ENCODE measurements at places on chromosomes 6 and 20.

GRCh38 chr6:101605874-101606273 lies 212.4 kb downstream of the GRIK2 start:
- no peak for DNase-seq

DNA sequence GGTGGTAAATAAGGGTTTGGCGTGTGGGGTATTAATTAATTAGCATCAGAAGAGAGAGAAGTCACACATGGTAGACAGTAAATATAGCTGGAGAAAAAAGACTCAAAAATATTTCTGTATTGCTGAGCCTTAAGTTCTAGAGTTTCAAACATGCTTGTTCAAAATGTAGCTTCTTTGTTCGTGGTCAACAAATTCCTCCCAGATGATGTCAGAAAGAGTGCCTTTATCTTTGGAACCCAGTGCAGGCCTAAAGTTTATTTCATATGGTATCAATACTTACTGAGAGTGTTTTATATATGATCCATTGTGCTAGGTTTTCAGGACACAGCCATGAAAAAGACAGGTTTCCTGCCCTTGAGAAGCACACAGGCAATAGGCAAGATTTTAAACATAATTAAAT lies 18.3 kb downstream of the MARCKS start:
- DNase-seq = no peak

DNA sequence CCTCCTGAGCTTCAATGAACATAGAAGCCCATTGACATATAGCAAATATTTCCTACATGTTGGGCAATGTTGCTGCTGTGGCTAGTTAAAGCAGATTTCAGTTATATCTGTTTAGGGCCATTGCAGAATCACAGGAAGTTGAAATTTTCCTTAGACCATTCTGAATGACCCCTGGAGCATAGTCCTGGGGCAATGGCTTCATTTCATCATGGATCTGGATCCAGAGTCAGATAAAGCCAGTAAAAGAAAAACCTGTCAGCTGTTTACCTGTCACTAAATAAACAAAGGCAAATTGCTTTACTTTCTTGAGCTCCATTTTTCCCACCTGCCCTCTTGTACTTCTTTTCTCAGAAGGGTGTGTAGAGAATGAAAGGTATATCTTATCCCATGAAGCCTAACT lies 494.0 kb upstream of the MAP3K7 start:
- DNase-seq = no peak

- DNase-seq = no peak
Measured at GRCh38 chr6:9463311-9463710, 951.6 kb downstream of the TFAP2A start.

GRCh38 chr6:143449714-143450452 lies 612 bp downstream of the ADAT2 start:
- DNase-seq = no peak

DNA sequence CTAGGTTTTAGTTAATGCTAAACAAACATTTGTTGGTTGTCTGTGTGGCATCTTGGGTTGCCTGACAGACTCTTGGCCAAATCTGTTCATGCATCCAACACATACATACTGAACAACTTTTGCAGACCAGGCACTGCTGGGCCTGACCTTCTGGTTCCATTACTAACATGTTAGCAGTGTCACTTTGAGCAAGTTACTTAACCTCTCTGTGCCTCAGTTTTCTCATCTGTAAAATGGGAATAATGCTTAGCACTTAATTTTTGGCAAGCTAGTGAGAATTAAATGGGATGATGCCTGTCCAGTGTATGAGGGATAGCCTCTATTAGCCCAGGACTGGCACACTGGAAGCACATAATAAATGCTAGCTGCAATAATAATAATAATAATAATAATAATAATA lies 169.9 kb downstream of the DHX35 start:
- no peak for DNase-seq

- no peak for DNase-seq
Measured at GRCh38 chr6:30939473-30939872, 1.3 kb upstream of the MUCL3 start.

DNA sequence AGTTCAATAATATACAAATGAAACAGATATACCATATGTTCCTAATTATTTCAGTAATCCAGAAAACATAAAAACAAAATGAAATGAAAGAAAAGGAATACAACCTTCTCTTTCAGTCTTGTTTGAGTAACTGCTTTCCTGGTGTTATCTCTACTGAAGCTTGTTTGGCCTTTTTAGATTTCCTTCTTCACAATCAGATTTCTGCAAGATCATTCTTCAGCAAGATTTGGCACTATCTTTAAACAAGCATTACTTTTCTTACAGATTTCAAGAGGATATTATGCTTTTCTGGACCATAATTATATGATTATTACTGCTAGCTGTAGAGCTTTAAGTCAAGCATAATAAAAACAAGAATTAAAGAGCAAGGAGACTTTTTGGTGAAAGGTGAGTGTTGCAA lies 120.2 kb downstream of the MYB start:
- no peak for DNase-seq

- DNase-seq = no peak
Measured at GRCh38 chr6:92159046-92159445, 1260.3 kb downstream of the EPHA7 start.

GRCh38 chr20:60630609-60631008 lies 621.5 kb upstream of the CDH4 start:
- no peak for DNase-seq

All from stimulated activated CD4-positive, alpha-beta T cell treated with anti-CD3 and anti-CD28 coated beads, Interleukin-1b, Interleukin-23, amount 100 ng/mL, for 1 hour (primary cell).